Activated naive CD4-positive, alpha-beta T cell treated with anti-CD3 and anti-CD28 coated beads, Interleukin-2, amount 50 U/mL, for 16 hours (primary cell): ENCODE measurements at places on chromosomes 12 and 14.

- DNase-seq: no peak
Measured at GRCh38 chr12:49796606-49797448, 31.4 kb downstream of the NCKAP5L start.

DNA sequence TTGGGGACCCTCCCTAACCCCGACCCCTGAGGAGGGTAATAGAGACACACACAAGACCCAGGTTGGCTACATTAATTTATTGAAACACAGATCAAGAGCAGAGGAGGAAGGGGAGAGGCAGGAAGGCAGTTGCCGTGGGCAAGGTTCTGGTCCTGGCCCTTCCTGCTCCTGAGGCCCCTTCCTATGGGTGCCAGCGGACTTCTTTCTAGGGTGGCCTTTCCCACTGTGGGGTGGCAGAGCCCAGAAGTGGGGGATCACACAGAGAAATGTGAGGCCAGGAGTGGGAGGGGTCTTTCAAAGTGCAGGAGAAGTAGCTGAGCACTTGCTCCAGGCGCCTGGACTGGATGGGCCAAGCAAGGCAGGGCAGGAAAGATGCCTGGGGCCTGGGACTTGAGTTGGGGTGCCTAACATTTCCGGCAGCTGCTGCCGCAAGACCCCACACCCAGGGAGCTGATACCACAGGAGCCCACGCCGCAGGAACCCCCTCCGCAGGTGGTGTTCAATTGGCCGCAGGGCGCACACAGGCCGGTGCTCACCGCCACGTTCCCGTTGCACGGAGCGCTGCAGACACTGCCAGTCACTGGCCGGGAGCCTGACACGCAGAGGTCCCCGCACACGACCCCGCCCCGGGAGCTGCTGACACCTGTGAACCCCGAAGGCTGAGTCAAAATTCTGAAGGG lies 5.3 kb downstream of the KRT81 start:
- no peak for DNase-seq

GRCh38 chr12:76031414-76032042 lies at the start of gene PHLDA1:
PHLDA1 (minus strand) TSS chr12:76031776.
- peak; percentile 94 for DNase-seq

- DNase-seq: no peak
Measured at GRCh38 chr12:6093764-6094163, 30.7 kb downstream of the VWF start.

GRCh38 chr12:6041891-6042290 lies 82.6 kb downstream of the VWF start:
- DNase-seq: no peak

DNA sequence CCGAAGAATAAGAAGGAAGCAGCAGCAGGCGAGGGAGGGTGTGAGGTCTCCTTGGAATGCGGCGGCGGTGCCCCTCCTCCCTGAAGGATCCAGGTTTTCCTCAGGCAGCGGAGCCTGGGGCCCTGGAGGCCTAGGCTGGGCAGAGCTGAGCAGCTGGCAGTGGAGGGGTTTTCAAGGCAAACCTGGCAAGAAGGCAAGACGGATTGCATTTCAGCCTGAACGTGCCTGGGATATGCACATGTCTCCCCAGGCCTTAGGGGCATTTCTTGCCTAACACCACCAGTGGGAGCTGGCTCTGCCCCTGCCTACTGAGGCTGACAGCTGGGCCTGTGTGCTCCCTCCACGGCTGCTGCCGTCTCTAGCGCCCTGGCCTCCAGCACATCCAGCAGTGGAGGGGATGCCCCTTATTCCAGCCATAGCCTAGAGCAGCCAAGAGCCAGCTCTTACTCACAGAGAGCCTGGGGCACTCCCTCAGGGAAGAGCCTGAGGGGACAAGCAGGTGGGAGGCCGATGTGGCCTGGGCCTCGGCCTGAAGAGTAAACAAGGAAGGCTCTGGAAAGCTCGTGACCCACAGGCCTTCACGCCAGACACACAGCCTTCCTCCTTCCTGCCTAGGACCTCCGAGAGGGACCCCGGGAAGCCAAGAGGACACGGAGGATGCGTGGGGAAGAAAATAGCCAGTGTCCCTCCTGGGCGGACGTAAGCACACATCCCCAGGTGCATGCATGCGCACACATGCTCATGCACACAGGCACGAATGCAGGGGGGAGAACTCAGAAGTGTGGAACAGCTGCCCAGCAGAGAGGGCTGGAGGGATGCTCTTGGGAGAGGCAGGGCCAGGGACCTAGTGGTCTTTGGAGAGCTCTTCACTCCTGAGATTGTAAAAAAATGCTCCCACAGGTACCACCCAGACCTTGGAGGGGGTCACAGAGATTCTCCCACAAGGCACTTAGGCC lies 23.0 kb upstream of the EIF2B2 start:
- no peak for DNase-seq

DNA sequence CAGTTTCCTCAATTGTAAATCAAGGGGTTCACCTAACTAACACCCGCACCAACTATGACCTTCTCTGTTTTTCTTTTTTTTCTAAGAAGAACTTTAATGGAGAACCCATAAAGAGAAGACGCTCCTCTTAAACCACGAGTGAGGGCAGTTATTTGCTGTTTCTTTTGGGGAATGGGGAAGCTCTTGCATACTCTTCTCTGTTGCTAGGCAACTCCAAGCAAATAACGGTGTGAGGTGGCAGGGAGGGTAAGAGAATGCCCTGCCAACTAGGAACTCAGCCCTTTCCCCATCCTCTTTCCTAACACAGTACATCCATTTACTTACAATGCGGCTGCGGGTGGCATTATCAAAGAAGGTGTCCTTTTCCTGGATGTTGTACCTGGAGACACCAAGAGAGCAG lies 114.9 kb downstream of the ANO2 start:
- DNase-seq: no peak

DNA sequence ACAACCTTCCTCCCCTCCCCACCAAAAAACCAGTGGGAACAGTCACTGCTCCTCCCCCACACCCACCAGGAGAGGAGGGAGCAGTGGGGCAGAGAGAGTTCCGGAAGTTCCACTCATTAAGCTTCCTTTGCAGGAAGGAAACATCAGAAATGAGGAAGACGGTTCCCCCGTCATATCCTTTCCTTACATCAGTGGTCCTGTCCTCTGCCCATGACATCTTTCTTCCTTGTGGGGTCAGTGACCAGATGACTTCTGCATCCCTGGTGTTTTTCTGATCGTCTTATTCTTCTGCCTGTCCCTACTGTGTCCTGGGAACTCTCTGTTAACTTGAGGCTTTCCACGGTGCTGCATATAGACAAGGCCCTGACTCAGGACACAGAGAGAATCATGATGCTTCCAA lies 40.8 kb upstream of the SPTLC2 start:
- no peak for DNase-seq

- DNase-seq: no peak
Measured at GRCh38 chr12:109779382-109779781, 53.8 kb downstream of the TRPV4 start.

- DNase-seq: no peak
Measured at GRCh38 chr12:45278447-45278846, 62.6 kb downstream of the ANO6 start.

GRCh38 chr14:76651410-76652055 lies 109.7 kb upstream of the VASH1 start:
- no peak for DNase-seq

DNA sequence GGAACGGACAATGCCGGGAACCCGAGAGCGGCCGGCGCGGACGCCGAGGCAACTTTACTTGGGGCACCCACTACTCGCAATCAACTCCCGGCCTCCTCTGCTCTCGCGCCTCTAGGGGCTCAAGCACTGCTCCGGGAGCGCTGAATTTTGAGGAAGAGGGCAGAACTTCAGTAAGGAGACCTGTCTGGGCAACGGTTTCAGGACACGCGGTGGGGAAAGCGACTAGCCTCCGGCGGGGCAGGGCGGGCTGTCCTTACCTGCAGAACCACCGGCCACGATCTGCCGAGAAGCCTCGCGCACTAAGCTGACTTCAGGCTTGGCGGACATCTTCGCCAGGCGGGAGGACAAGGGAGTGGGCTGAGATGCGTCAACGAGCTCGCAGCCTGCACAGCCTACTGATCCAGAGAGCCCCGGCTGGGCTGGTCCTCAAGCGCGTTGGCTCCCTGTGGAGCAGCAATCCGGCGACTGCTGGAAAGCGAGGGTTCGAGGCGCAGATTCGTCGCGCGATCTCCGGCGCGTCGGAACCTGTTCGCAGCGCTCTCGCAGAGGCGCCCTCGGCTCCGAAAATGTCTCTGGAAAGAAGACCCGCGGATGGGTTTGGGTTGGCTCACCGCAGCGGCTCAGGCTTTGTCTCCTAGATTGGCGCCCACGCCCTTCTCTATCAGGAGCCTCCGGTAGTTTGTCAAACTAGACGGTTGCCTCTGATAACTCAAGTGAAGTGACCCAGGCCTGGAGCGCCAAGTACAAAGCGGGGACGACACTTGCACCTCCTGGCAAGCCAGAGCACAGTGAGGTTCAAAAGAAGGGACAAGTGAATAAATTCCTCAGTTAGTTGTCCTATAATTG lies at the start of gene SLC25A21:
SLC25A21 (minus strand) TSS at position 583 of the 846 bp plus-strand sequence.
- no peak for DNase-seq

DNA sequence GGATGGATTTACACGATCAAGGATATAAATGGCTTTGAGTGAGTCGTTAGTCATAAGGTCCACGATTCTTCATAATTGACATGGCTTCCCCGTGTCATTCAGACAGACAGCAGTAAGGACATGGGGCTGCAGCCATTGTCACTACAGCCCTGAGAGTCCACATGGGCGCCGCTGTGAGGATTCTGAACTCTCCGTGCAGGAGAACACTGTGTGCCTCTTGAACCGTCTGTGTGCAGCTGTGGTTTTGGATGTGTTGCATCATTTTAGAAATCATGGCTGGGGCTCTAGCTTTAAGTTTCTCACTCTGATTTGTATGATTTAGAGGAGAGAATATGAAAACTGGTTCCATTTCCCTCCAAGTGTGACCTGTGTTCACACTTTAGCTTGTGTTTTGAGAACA lies 47.2 kb downstream of the NPAS3 start:
- no peak for DNase-seq

DNA sequence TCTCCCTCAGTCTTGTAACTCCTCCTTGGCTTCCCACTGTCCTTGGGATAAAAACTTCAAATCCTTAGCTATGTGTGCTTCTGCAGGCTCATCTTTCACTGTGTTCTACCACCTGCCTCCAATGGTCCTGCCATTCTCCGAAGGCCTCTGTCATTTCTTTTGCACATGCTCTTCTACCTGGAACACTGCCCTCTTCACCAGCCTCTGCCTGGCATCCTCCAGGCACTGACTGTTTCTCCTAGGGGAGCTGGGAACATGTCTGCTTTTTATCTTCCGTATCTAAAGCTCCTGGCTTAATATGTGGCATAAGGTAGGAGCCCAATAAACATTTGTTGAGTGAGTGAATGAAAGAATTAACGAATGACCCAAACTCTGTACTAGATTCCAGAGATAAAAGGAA lies 603.3 kb upstream of the TMEM132C start:
- DNase-seq: no peak

GRCh38 chr12:111180426-111181142 lies 188.3 kb downstream of the PHETA1 start:
- DNase-seq: no peak

DNA sequence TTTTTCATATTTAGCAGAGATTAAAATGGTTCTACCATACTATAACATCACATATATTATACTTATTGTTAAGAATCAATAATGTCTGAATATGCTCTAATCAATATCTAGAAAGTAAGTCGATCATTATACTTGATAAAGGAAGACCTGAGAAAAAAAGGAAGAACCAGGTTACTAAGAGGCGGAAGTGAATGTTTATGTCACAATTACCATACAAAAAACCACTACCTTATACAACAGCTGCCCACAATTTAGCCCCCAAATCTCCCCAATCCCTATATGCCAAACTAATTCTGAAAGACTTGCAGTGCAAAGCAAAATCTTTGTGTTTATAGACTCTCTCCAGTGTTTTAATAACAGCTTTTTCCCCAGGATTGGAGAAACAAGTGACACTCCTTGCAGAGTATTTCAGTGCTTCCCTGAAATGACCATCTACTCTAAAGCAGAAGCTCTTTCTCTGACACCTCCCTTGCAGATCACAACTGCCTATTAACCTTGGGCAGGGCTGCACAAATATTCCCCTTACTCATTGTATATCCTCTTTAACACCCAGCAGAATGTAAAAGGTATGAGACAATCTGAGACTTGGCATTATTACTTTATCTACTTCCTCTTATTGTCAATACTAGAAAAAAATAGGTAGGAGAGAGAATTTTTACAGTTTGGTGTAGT lies 12.7 kb upstream of the SLC2A3 start:
- DNase-seq: no peak

DNA sequence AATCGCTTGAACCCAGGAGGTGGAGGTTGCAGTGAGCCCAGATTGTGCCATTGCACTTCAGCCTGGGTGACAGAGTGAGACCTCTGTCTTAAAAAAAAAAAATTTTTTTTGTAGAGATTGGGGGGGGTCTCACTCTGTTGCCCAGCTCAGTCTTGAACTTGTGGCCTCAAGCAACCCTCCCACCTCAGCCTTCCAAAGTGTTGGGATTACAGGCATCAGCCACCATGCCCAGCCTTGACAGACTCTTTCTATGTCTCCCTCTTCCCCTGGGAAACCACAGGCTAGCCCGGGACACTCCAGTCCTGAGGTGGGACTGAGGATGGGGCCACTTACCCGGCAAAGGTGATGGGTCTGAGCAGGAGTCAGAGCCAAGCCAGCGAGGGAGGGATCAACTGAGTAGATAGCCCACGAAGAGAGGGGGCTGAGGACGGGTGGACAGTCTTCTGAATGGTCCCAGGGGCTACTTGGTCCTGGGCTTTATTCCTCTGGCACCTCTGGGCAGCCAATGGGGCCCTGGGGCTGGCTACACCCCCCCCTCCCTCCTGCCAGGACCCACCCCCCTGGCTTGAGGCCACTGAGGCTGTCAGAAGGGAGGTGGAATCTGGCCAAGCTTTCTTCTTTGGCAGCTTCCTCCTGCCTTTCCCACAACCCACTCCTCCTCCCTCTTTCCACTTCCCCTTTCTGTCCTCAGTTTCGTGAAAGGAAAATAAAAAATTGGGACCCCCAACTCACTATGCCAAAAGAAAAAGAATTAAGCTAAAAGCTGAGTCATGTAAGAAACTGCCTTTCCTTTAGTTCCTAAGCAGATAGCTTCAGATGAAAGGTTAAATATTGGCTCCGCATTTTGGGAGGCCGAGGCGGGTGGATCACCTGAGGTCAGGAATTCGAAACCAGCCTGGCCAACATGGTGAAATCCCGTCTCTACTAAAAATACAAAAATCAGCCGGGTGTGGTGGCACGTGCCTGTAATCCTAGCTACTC lies at the start of gene SDS:
SDS (minus strand) TSS at position 453 of the 981 bp plus-strand sequence. CDS start 4,179 bp downstream, outside the sequence.
- DNase-seq: no peak

- peak; percentile 13 for DNase-seq
Measured at GRCh38 chr14:98512501-98513251, 759.3 kb downstream of the BCL11B start.

GRCh38 chr12:56152132-56152755 lies at the start of gene MYL6B:
MYL6B (plus strand) TSS chr12:56152587; CDS start chr12:56153919, 1,332 bp downstream.
- DNase-seq: peak; percentile 96

- no peak for DNase-seq
Measured at GRCh38 chr14:89549381-89550125, 132.5 kb upstream of the FOXN3 start.

GRCh38 chr12:123479442-123480180 lies 21.7 kb downstream of the SNRNP35 start:
- no peak for DNase-seq

- DNase-seq: no peak
Measured at GRCh38 chr12:6332459-6332858, 9.4 kb downstream of the TNFRSF1A start.

- DNase-seq: no peak
Measured at GRCh38 chr12:61750604-61751003, 509.6 kb upstream of the USP15 start.

GRCh38 chr14:106506881-106507305 lies 980.5 kb downstream of the TMEM121 start:
- peak; percentile 23 for DNase-seq

- no peak for DNase-seq
Measured at GRCh38 chr14:102223682-102224081, 81.3 kb downstream of the MOK start.
